ENCODE measurements at places on chromosomes 16 and 17.
A peak's percentile ranks its signal among the peaks of the same experiment; 100 is the strongest.

DNA sequence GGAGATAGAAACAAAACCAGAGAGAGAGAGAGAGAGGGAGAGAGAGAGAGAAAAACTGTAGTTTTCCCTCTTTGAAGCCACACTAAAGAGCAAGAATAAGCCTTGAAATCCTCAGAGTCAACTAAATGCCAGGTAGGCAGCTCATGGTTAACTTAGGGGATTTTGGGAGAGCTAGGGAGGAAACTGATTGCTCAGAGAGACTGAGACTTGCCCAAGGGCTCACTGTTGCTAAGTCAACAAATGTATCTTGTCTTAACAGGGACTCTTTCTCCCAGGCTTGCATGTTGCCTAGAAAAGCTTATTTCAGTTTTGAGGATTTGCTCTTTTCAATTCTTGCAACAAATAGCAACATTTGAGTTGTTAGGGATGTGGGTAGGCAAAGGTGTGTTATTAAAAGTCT lies 4.5 kb upstream of the SLC5A11 start:
- peaks cover 9% of the 10 kb centered on the region for H3K4me1 ChIP-seq
- no peak overlapping the region for H3K27ac ChIP-seq
- no peaks in the 10 kb centered on the region for H3K27me3 ChIP-seq
- H3K4me3 ChIP-seq = no peak overlapping the region
- H3K36me3 ChIP-seq = no peaks in the 10 kb centered on the region
- no peak for DNase-seq

GRCh38 chr16:21628121-21628726 lies 24.2 kb downstream of the IGSF6 start:
- H3K27ac ChIP-seq = no peak overlapping the region
- no peak for DNase-seq
- H3K27me3 ChIP-seq = no peaks in the 10 kb centered on the region
- H3K36me3 ChIP-seq = peaks cover 12% of the 10 kb centered on the region

- no peaks in the 10 kb centered on the region for H3K36me3 ChIP-seq
- H3K4me3 ChIP-seq = no peak overlapping the region
- no peak for DNase-seq
- no peaks in the 10 kb centered on the region for H3K27me3 ChIP-seq
Observed at GRCh38 chr16:9176547-9177418, 85.3 kb downstream of the HAPSTR1 start.

DNA sequence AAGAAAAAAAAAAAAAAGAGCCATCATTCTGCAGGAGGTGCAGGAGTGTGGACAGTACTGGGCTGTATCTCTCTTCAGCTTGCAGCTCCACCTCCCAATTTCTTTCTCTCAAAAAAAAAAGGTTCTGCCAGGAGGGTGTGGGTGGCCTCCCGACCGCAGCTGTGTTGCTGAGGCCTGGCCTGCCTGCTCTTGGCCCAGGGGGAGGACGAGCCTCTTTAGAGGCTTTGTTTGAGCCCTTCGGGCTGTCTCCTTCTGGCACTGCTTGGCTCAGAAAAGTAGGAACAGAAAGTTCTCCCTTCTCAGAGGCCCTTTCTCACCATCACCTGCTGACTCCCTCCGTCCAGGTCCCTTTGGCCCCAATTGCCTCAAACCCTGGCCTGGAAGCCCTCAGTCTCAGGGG lies 22.2 kb upstream of the C17orf107 start:
- H3K36me3 ChIP-seq = no peaks in the 10 kb centered on the region
- no peaks in the 10 kb centered on the region for H3K4me1 ChIP-seq
- H3K27me3 ChIP-seq = no peaks in the 10 kb centered on the region
- no peak overlapping the region for H3K4me3 ChIP-seq
- no peak overlapping the region for H3K27ac ChIP-seq

GRCh38 chr17:78879635-78880186 lies 23.3 kb downstream of the CEP295NL start:
- H3K27me3 ChIP-seq = no peaks in the 10 kb centered on the region
- peaks cover 44% of the 10 kb centered on the region for H3K4me1 ChIP-seq
- H3K4me3 ChIP-seq = no peak overlapping the region
- H3K36me3 ChIP-seq = no peaks in the 10 kb centered on the region
- peak; percentile 30 for DNase-seq
- peak overlapping the region; percentile 73 for H3K27ac ChIP-seq

- DNase-seq = no peak
- no peak overlapping the region for H3K4me3 ChIP-seq
- no peak overlapping the region for H3K27ac ChIP-seq
- H3K27me3 ChIP-seq = no peaks in the 10 kb centered on the region
- no peaks in the 10 kb centered on the region for H3K4me1 ChIP-seq
Observed at GRCh38 chr16:53465606-53466280, 31.5 kb downstream of the RBL2 start.

- H3K4me3 ChIP-seq = no peak overlapping the region
- DNase-seq = no peak
- H3K27ac ChIP-seq = no peak overlapping the region
- H3K27me3 ChIP-seq = no peaks in the 10 kb centered on the region
- no peaks in the 10 kb centered on the region for H3K4me1 ChIP-seq
- no peaks in the 10 kb centered on the region for H3K36me3 ChIP-seq
Observed at GRCh38 chr16:15836074-15836473, 20.8 kb downstream of the MYH11 start.

GRCh38 chr16:70712942-70713341 lies 27.1 kb upstream of the MTSS2 start:
- H3K4me1 ChIP-seq = peaks cover 25% of the 10 kb centered on the region
- no peak for DNase-seq
- H3K27ac ChIP-seq = no peak overlapping the region

- H3K36me3 ChIP-seq = no peaks in the 10 kb centered on the region
- H3K27ac ChIP-seq = no peak overlapping the region
- DNase-seq = no peak
- no peaks in the 10 kb centered on the region for H3K4me1 ChIP-seq
- no peak overlapping the region for H3K4me3 ChIP-seq
- H3K27me3 ChIP-seq = no peaks in the 10 kb centered on the region
Observed at GRCh38 chr17:58556833-58557250, 42.4 kb upstream of the MTMR4 start.

DNA sequence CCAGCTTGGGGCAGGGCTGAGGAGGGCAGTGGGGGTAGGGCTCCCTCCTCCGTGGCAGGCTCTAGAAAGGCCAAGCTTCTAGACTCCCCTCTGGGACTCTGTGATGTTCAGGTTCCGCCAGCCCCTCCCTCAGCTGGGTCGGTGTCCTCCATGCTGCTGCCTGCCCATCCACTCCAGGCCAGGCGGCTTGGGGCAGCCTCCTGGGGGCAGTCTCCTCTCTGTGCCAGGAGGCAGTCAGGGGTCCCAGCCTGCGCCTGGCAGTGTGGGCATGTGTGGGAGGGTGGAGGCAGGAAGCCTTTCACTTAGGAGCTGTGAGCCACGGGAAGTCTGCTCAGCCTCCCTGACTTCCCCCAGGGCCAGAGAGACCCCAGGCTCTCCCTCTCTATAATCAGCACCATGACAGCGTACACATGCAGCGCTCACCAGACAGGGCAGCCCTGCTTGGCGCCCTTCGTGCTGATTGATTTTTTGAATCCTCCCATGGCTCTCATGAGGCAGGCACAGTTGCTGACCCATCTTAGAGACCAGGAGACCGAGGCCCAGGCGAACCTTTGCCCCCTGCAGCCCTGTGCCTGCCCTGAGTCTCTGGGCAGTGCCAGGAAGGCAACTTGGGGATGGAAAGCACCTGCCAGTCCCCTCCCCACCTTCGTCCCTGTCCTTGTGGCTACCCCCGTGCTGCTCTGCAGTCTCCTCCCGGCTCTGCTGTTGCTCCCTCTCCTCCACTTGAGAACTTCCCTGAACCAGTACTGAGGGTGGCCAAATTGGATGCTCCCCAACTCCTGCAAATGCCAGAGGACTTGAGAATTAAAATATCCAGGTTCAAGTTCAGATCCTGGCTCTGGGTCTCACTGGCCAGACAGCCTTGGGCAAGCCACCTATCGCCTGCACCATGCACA lies 234.7 kb upstream of the GSE1 start:
- no peak overlapping the region for H3K4me3 ChIP-seq
- peaks cover 47% of the 10 kb centered on the region for H3K4me1 ChIP-seq
- peak; percentile 53 for DNase-seq
- H3K27ac ChIP-seq = peak overlapping the region; percentile 12
- H3K27me3 ChIP-seq = no peaks in the 10 kb centered on the region

GRCh38 chr16:78499399-78499798 lies 399.9 kb downstream of the WWOX start:
- H3K4me3 ChIP-seq = no peak overlapping the region
- no peaks in the 10 kb centered on the region for H3K27me3 ChIP-seq
- H3K4me1 ChIP-seq = peaks cover 4% of the 10 kb centered on the region
- no peaks in the 10 kb centered on the region for H3K36me3 ChIP-seq

GRCh38 chr16:17083628-17084027 lies 387.1 kb downstream of the XYLT1 start:
- no peaks in the 10 kb centered on the region for H3K27me3 ChIP-seq
- no peak overlapping the region for H3K27ac ChIP-seq

DNA sequence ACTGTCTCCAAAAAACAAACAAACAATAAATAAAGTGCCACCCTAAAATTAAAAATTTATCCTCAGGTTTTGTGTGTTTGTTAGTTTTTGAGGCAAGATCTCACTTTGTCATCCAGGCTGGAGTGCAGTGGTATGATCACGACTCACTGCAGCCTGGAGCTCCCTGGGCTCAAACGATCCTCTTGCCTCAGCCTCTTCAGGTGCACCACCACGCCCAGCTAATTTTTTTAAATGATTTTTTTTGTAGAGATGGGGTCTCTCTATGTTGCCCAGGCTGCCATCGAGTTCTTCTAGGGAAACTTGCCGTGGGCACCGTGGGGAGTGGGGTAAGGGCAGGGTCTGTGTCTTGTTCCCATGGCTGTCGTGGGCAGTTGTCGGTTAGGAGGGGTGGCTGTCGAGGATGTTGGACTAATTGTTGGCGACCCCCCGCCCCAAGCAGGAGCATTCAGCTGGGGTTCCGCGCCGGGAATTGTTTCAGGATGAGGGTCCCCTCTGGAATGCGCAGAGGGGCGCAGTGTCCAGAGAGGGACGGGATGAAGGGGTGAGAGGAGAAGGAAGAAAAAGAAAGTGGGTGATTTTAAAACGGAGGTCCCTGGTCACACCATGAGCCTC lies 1.1 kb upstream of the RNF213 start:
- peaks cover 35% of the 10 kb centered on the region for H3K4me1 ChIP-seq
- H3K27ac ChIP-seq = peak overlapping the region; percentile 94
- peak; percentile 33 for DNase-seq
- H3K4me3 ChIP-seq = no peak overlapping the region
- H3K27me3 ChIP-seq = no peaks in the 10 kb centered on the region

DNA sequence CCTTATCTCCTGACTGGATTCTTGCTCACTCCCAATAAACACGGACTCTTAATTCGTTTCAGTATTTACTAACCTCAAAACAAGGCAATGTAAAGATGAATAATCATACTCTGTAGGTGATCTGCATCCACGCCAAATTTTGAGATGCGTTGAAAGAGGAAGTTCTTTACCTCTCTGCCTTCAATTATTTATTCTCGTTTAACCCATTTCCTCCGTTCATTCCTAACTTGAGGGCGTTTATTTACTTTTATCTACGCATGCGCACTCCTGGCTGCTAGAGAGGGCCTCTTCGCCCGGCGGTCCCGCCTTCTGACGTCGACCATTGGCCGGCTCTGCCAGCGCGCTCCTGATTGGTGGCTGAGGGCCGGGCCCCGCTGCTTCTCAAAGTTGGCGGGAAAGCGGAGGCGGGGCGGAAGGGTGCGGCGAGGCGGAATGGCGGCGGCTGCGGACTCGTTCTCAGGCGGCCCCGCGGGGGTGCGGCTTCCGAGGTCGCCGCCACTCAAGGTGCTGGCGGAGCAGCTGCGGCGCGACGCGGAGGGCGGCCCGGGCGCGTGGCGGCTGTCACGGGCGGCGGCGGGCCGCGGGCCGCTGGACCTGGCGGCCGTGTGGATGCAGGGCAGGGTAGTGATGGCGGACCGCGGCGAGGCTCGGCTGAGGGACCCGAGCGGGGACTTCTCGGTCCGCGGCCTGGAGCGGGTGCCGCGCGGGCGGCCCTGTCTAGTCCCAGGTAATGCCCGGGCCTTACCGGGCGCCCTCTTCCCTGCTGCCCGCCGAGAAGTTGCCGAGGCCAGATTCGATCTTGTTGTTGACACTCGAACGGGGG lies at the start of gene RMI2:
Gene RMI2, plus strand, starts transcription at position 420 of the 823 bp plus-strand sequence. Its CDS starts 13 bp downstream, at position 433.
- H3K4me1 ChIP-seq = peaks cover 8% of the 10 kb centered on the region
- no peaks in the 10 kb centered on the region for H3K27me3 ChIP-seq
- H3K27ac ChIP-seq = no peak within 1 kb of the TSS
- peak within 1 kb of the TSS; percentile 31 for H3K4me3 ChIP-seq
- DNase-seq = peak; percentile 97

GRCh38 chr16:30136971-30137605 lies 14.1 kb upstream of the MAPK3 start:
- H3K4me3 ChIP-seq = no peak overlapping the region
- H3K36me3 ChIP-seq = no peaks in the 10 kb centered on the region
- no peaks in the 10 kb centered on the region for H3K27me3 ChIP-seq
- H3K27ac ChIP-seq = no peak overlapping the region
- DNase-seq = no peak

GRCh38 chr16:84446596-84447392 lies 57.7 kb downstream of the MEAK7 start:
- no peak for DNase-seq
- H3K4me3 ChIP-seq = no peak overlapping the region
- H3K27me3 ChIP-seq = no peaks in the 10 kb centered on the region
- H3K36me3 ChIP-seq = no peaks in the 10 kb centered on the region

GRCh38 chr16:19288872-19289799 lies 3.6 kb downstream of the CLEC19A start:
- DNase-seq = no peak
- no peaks in the 10 kb centered on the region for H3K36me3 ChIP-seq
- H3K4me3 ChIP-seq = no peak overlapping the region

DNA sequence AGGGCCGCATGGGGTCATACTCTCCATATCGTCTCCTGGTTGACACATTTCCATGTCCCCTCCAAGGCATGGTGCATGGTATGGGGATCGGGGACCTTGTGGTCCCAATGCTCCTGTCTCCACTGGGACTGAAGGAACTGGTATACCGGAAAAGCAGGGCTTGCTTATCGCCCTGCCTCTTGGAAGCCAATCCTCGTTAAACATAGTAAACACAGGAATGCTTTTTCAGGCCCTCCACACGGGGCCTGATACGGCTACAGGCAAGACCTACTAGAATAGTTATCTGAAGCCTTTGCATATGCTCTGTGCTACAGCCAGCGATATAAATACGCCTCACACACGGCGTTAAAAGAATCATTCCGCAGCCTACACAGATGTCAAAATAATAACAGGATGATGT lies 159.5 kb downstream of the SHISA9 start:
- H3K27ac ChIP-seq = no peak overlapping the region
- no peaks in the 10 kb centered on the region for H3K4me1 ChIP-seq
- DNase-seq = no peak
- no peaks in the 10 kb centered on the region for H3K27me3 ChIP-seq
- H3K4me3 ChIP-seq = no peak overlapping the region

All from thyroid gland (tissue), 4 donors.